ENCODE measurements at places on chromosomes 16 and 17.
A peak's percentile ranks its signal among the peaks of the same experiment; 100 is the strongest.

- no peak for DNase-seq
These were observed 2.0 kb downstream of the ZNF319 start for GRCh38 chr16:57998486-57998885.

DNA sequence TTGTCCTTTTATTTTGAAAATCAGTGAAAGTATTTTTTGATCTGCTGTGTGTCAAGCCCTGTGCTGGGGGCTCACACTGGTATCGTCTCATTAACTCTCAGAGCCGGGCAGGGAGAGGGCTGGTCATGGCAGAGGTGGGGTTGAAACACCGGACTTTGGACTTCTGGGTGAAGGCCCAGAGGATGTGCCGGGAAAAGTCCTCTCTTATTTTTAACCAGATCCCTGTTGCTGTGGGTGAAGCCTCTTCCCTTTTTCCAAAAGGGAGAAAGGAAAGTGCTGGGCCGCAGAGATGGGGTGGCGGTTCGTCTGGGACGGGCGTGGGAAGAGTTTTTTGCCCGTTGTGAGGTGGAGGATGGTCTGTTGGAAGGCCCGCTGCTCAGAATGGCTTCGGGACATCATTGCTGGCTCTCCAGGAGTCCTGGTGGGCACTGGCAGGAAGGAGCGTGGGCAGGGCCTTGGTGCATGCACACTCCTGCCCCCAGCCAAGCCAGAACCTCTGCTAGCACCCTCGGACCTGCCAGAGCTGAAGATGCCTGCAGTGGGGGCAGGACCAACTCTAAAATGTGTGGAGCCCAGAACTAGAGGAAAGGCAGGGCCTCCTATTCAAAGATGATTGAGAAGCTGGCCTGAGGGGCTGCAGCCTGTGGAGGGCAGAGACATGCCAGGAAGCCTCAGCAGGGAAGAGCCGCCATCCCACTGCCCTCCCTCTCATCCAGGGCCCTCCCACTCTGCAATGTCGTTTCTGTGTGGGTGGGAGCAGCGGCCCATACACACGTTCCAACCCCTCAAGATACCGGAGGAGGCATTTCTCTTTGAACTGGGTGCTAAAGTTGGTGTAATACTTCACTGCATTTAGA, 213.2 kb downstream of the CCDC182 start:
- no peak for DNase-seq

DNA sequence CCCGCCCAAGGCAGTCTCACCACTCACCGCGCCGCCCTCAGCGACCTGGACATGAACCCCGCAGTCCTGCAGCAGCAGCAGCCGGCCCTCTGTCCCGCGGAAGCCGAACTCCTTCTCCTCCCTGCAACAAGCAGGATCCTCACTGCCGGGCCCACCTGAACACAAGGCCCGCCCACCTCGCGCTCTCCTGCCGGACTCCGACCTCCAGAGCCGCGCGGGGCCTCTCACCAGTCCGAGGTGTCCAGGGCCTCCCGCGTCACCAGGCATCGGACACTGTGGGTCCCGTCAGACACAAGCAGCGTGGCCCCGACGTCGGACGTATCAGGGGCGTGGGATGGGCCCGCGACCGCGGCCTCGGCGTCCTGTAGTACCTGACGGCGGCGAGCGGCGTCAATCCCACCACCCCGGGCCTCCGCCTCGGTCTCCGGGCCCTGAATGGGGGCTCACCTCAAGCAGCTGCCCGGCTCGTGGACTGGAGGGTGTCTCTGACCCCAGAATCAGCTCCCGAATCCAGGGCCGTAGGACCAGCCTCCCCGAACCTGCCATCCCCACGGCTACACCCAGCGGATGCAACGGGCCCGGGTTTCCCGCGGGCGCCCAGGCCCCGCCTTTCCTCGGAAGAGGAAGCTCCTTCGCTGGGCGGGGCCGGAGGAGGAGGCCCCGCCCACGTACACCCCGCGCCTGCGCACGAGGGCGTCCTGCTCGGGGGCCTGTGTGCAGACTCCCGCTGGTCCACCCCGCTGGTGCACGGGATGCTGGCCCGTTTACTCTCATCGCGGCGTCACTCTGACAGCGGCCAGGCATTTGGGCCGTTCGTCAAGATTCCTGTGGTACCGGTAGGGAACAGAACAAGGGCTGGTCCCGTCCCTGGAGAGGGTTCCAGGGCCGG, at the start of gene ACD:
Gene ACD, minus strand, starts transcription at position 586 of the 889 bp plus-strand sequence. Its CDS starts 40 bp downstream, at position 546.
- peak; percentile 72 for DNase-seq

- no peak for DNase-seq
These were observed 57.8 kb upstream of the PHOSPHO1 start for GRCh38 chr17:49288388-49288787.

DNA sequence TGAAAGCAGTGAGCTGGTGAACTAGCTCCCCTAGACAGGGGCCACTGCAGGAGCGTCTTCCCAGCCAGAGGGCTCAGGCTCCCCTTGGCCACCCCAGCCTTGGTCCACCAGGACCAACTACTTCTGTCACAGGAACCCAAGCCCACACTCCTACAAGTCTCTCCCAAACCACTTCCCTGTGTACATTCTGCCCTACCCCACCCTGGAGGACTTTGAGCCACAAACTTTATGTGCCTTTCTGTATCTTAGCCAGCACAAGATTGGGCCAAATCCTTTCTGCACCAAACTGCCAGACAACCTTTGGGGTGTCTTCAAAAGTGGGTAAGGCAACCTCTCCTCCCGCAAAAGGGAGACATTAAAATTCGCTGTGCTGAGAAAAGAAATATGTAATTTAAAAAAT, 31.6 kb downstream of the EFCAB5 start:
- DNase-seq: no peak

GRCh38 chr17:61318684-61319098, 81.0 kb upstream of the TBX2 start:
- no peak for DNase-seq

GRCh38 chr17:15469260-15469659, 1.8 kb upstream of the CDRT4 start:
- no peak for DNase-seq

- peak; percentile 24 for DNase-seq
These were observed 14.4 kb downstream of the SNN start for GRCh38 chr16:11682655-11683096.

DNA sequence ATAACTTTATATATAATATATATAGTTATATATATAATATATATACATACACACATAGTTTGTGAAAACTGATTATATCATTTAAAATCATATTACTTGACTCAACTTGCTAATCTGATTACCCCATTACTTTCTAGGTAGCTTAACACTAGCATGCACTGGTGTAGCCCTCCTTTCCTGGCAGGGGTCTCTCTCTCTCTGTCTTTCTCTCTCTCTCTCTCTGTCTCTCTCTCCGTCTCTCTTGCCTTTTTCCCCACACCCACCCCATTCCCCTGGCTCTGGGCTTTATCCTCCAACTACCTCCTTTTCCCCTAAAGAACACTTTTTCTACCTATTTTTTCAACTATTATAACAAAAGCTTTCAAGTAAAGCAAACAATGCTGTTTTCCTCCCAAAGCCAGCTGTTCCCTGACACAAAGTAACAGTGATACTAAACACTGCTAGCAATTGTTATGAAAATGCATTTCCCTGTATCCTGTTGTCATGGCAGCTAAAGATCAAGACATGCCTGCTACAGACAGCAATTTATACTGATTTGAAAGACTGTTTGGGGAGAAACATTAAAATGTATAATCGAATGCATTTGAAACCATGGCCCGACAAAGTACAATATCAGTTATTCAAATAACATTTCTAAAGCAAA, 89.4 kb downstream of the CHD9NB start:
- no peak for DNase-seq

- no peak for DNase-seq
These were observed 1.7 kb downstream of the NUPR1 start for GRCh38 chr16:28537076-28537475.

GRCh38 chr16:7315813-7316212, 16.8 kb upstream of the RBFOX1 start:
- DNase-seq: no peak

DNA sequence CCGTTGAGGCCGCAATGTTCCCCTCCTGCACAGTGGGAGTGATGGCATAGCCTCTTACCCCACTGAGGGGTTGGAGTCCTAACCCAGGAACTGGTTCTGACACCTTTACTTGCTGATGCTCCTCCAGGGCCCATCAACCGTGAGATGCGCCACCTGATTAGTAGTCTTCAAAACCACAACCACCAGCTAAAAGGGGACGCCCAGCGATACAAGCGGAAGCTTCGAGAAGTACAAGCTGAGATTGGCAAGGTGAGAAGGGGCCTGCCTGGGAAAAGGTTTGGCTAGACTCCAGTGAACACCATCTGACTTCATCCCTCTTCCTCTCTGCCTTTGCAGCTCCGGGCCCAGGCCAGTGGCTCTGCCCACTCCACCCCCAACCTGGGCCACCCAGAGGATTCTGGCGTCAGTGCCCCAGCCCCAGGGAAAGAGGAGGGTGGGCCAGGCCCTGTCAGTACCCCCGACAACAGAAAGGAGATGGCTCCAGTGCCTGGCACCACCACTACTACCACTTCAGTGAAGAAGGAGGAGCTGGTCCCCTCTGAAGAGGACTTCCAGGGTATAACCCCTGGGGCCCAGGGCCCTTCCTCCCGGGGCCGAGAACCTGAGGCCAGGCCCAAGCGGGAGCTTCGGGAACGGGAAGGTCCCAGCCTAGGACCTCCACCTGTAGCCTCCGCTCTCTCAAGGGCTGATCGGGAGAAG, 5.8 kb downstream of the RNF40 start:
- DNase-seq: no peak

DNA sequence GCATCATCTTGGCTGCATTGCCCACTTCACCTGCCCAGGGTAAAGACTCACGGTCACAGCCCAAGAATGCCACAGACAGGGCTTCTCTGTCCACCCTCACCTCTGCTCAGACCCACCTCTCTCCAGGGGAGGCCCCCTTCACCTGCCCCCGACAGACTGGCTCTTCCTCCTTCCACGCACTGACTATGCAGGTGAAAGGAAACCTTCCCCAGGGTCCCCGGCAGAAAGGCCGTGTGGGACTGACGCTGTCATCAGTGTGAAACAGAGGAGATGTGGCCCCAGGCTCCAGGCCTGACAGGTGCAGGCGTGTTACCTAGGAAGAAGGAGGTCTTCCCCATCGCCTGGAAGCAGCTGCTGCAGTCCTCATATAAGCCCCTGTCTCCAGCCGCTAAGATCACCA, 9.3 kb upstream of the ROGDI start:
- no peak for DNase-seq

DNA sequence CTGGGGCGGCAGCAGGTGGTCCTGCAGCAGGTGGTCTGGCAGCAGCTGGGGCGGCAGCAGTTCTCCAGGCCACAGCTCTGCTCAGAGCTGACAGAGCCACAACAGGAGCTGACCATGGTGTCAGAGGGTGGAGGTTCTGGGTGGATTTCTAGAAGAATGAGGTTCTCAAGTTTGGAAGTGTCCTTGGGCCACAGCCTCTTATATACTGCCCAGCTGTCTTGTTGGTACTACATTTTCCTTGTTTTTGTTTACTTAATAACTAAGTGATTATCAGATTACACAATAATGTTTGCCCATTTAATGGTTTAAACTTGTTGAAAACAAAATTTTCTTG, at the start of gene KRTAP4-5:
Gene KRTAP4-5, minus strand, starts transcription at position 174 of the 334 bp plus-strand sequence. Its CDS starts 58 bp downstream, at position 116.
- no peak for DNase-seq

GRCh38 chr16:82580298-82580890, 46.4 kb upstream of the CDH13 start:
- DNase-seq: no peak

DNA sequence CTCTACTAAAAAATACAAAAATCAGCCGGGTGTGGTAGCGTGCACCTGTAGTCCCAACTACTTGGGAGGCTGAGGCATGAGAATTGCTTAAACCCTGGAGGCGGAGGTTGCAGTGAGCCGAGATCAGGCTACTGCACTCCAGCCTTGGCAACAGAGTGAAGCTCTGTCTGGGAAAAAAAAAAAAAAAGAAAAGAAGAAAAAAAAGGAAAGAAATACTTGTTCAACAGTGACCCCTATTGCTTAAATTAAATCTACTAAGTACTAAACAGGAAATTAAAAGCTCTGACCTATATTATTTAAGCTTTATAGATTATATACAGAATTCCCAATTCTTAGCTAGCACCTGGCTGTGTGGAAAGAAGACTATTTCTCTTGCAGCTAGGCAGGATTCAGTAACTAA, 48.9 kb downstream of the FBXL20 start:
- no peak for DNase-seq

DNA sequence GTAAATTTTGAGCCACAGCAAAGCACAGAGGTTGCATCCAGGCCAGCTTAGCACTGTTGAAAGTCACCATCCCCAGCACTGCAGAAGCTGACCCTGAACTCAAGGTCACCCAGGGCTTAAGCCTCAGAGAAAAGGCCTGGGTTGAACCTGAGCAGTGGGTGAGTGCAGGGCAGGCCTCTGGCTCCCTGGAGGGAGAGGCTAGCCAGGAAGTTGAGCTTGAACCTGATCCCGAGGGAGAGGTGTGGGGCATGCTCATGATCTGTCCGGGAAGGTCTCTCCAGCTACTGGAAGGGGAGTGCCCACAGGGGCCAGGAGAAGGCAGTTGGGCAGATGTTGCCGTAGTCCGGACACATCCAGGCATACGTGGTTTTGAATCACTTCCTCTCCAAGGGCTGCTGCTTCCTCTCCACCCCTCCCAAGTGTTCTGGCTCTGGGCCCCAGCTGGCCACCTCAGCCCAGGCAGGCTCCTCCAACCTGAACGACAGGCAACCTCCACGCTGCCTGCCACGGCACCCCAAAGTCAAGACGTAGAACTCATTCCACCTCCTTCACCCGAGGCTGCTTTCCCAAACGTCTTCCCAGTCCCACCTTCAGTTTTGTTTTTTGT, 18.4 kb downstream of the CARHSP1 start:
- DNase-seq: no peak

DNA sequence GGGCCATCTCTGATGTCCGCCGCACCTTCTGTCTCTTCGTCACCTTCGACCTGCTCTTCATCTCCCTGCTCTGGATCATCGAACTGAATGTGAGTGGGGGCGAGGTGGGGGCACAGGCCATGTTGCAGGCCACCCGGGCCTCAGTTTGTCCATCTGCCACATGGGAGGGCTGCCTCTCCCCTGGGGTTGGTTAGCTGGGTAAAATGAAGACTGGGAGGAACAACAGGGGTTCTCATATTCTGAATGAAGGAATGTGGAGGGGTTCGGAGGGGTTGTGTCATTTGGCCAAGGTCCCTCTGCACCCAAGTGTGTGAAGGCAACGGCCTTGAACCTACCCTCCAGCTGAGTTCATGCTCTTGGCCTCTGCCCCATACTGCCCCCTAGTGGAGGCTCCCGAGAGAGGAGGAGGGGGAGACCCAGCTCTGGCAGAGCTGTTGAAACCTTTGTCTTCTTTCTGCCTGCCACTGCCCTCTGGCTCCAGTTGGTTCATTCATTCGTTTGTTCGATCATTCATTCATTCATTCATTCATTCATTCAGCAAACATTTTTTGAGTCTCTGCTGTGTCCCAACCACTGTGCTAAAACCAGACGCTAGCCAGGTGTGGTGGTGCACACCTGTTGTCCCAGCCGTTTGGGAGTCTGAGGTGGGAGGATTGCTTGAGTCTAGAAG, 11.4 kb upstream of the TCAP start:
- no peak for DNase-seq
